ELR (cell line): ENCODE measurements at places on chromosomes 12 and 14.

GRCh38 chr12:67315661-67316060 is 46.5 kb downstream of the CAND1 start:
- DNase-seq, result no peak

GRCh38 chr12:97757481-97758193 is 295.0 kb downstream of the RMST start:
- no peak for DNase-seq

DNA sequence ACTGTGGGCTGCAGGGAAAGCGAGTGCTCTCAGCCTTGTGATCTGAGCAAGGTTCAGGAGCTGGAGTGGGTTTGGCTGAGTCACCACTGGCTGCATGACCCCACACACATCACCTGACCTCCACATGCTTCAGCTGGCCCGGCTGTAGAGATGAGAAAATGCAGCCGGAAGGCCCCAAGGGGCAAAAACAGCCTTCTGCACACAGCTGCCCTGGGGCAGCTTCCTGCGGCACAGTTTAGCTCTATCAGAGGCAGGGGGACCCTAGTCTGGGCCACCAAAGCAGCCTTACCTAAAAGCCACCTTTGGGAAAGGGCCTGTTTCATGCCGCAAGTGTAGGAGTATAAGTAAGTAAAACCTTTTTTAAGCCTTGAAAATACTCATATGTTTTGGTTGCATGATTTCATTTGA is 123.3 kb downstream of the SSPN start:
- DNase-seq, result peak; percentile 92

- peak; percentile 86 for DNase-seq
Measured at GRCh38 chr12:45612044-45612794, 117.3 kb upstream of the ARID2 start.

DNA sequence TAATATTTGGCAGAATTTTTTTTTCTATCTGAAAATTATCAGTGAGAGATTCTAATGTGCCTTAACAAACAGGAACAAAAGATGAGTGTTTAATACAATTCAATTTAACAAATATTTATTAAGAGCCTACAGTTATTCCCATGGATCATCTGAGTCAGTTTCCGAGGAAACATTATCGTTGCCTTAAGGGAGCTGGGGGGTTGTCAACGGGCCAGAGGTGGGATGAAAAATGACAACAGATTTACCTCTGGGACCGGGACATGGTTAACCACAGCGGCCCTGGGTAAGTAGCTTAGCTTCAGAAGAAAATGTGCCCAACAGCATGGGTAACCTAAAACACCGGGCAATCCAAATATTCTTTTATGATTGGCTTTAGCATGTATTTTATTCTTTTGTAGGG is 113.6 kb downstream of the DAD1 start:
- no peak for DNase-seq

DNA sequence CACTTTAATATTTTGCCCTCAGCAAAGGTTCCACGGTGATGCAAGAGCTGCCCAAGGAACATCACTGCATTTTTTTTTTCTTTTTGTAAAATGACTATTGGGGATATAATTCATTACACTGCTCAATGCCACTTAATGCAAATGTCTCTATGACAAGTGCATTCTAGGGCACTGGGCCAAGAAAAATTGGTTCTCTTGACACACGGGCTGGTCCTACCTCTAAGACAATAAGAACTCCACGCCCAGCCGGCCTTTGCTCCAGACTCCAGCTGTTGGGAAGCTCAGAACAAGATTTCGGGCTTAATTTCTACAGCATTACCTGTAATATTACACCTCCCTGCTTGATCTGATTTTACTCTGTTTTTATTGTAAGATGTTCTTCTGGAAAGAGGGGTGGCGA is 48.8 kb upstream of the VRK1 start:
- DNase-seq, result no peak

GRCh38 chr12:105245291-105245690 is 9.3 kb upstream of the APPL2 start:
- no peak for DNase-seq

DNA sequence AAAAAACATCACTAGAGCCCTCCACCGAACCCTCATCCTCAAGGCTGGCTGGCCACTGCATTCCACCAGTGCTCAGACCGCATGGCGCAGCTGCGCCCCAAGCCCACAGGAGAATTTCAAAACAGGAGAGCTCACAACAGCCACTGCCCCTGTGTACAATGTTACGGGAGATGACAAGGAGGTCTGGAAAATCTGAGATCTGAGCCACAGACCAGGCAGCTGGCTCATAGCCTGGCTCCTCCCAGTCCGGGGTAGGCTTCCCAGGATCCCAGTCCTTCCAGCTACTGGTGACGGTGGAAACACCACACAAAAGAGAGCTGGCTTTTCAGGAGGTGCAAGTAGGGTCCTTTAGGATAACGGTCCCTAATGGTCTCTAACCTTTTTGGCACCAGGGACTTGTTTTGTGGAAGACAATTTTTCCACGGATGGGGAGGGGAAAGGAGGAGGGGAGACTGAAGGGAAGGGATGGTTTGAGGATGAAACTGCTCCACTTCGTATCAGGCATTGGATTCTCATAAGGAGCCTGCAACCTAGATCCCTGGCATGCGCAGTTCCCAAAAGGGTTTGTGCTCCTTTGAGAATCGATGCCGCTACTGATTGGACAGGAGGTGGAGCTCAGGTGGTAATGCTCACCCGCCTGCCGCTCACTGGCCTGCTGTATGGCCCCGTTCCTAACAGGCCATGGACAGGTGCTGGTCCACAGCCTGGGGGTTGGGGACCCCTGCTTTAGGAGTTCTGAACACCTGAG is 23.0 kb upstream of the NRDE2 start:
- no peak for DNase-seq

GRCh38 chr12:88111074-88111652 is 30.7 kb downstream of the CEP290 start:
- DNase-seq, result peak; percentile 71

GRCh38 chr12:79019672-79020071 is 155.1 kb downstream of the SYT1 start:
- DNase-seq, result no peak

GRCh38 chr12:49190974-49191373 is 2.1 kb upstream of the TUBA1A start:
- no peak for DNase-seq

GRCh38 chr12:76921891-76922664 is 43.3 kb upstream of the CSRP2 start:
- DNase-seq, result no peak

DNA sequence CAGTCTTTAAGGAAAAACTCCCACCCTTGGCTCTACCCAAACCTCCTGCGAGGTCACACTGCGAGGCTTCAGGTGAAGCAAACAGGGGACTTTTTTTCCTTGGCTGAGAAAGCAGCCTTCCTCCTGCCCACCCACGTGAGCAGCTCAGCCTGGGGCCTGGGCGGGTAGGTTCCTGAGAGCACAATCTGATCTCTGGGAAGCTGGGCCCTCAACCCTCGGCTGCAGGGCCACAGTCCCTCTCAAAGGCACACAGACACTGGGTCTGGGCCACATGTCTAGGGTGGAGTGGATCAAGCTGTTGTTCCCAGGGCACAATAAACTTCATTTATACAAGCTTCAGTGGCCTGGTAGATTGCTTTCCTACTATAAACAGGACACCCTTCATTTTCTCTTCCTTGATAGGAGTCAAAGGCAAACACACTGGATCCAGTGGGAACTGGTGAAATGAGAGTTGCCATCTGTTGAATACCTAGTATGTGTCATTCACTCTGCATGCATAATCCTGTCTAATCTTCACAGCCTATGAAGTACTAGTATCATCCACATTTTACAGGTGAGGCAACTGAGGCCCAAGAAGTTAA is 41.3 kb upstream of the PNMA1 start:
- no peak for DNase-seq

DNA sequence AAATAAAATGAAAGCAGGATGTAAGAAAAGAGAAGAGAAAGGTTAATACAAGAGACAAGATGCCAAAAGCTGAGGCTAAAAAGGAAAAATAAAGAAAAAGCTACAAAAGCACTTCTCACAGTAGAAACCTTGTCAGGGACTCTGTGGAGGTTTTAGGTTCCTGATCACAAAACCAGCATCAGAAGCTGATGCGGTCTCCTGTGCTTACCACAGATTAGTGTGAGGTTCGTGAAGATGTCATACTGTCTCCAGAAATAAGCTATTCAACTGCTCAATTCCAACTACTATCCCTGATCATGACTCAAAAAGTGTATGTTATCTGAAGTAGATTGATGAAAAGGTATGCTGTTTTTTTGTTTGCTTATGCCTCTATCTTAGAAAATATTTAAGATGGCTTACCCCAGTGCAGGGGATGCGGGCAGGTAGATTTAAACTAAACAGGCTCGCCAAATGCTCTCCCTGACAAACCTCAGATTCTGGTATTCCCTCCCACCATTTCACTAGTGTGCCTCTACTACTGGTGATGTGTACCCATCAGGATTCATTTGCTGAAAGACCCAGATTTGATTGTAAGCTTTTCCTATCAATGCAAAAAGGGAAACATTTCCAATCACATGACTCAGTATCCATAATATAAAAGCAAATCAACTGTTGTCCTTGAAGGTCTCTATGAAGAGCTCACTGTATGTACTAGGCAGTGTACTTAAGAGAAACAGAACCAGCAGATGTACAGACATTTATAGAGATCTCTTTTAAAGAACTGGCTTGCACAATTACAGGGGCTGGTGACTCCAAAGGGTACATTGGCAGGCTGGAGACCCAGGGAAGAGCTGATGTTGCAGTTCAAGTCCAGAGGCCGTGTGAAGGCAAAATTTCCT is 169.5 kb upstream of the FOXN3 start:
- DNase-seq, result no peak

DNA sequence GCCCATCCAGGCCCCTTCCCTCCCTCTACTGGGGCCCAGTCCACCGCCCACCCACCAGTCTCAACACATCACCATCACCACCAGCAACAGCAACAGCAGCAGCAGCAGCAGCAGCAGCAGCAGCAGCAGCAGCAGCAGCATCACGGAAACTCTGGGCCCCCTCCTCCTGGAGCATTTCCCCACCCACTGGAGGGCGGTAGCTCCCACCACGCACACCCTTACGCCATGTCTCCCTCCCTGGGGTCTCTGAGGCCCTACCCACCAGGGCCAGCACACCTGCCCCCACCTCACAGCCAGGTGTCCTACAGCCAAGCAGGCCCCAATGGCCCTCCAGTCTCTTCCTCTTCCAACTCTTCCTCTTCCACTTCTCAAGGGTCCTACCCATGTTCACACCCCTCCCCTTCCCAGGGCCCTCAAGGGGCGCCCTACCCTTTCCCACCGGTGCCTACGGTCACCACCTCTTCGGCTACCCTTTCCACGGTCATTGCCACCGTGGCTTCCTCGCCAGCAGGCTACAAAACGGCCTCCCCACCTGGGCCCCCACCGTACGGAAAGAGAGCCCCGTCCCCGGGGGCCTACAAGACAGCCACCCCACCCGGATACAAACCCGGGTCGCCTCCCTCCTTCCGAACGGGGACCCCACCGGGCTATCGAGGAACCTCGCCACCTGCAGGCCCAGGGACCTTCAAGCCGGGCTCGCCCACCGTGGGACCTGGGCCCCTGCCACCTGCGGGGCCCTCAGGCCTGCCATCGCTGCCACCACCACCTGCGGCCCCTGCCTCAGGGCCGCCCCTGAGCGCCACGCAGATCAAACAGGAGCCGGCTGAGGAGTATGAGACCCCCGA is 6.8 kb upstream of the RNU7-1 start:
- DNase-seq, result no peak

GRCh38 chr12:131219670-131220330 is 266.1 kb downstream of the ADGRD1 start:
- no peak for DNase-seq

- DNase-seq, result peak; percentile 96
Measured at GRCh38 chr14:22982477-22983245, at the start of gene AJUBA. AJUBA (minus strand) TSS chr14:22982551; CDS start chr14:22982266, 285 bp downstream.

- DNase-seq, result no peak
Measured at GRCh38 chr12:62749586-62749985, 185.4 kb downstream of the PPM1H start.

- DNase-seq, result no peak
Measured at GRCh38 chr12:82146740-82147139, 211.4 kb downstream of the CCDC59 start.

GRCh38 chr12:54588110-54588889 is at the start of gene PPP1R1A:
PPP1R1A (minus strand) TSS chr12:54588659; CDS start chr12:54588488, 171 bp downstream.
- DNase-seq, result no peak

DNA sequence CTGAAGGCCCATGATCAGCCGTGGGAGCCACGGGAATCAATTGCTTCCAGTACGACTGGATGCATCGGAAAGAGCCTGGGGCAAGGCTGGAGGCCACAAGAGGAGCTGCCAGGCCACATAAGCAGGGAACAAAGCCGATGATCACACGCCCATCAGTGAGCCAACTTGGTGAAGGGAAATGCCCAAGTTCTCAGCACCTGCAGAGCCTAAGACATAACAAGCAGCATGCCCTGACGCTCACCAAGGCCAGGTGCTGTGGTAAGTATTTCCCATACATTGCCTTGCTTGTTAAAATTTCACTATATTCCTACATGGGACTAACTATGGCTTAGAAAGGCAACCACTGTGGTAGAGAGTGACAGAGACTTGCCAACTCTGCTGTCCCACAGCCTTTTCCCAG is 555.9 kb downstream of the BCL11B start:
- no peak for DNase-seq

DNA sequence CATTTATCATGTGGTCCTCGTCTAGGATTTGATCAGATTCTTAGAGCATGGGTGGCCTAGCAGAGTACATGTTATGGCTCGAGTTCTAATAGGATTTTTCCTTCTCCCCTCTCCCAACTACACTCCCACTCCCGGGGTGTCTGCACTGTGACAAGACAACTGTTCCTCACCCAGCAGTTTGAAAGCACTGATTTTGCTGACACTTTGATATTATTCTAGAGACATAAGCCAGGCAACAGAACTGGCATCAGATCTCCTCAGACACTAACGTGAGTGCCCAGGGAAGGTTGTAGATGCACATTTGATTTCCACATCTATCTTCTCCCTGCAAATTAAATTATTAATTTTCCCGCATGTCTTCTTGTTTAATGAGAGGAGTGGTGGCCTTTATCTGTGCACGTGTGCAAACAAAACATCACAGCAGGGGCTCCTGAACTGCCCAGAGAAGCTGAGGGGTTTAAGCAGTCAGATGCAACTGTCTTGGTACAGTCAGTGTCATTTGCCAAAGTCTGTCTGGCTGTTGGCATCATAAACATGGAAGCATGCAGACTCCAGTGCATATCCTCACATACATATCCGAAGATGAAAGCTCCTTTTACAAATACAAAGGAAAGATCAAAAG is 491.8 kb downstream of the NPAS3 start:
- DNase-seq, result no peak

- DNase-seq, result no peak
Measured at GRCh38 chr12:72189266-72189665, 82.9 kb upstream of the TRHDE start.

- DNase-seq, result no peak
Measured at GRCh38 chr12:86929962-86930361, 673.8 kb upstream of the MGAT4C start.
